ENCODE measurements at places on chromosomes 3 and 15. TPM values are rescaled to one million over a fixed set of nuclear protein-coding genes. Genes with fewer than 3 reads are reported as not detected.

Gene FOXB1
- not detected for total RNA-seq

Gene TOP2B
- 52.2 TPM for total RNA-seq

GRCh38 chr3:15634671-15635070 is 33.1 kb downstream of the BTD start:
- no peak for DNase-seq

DNA sequence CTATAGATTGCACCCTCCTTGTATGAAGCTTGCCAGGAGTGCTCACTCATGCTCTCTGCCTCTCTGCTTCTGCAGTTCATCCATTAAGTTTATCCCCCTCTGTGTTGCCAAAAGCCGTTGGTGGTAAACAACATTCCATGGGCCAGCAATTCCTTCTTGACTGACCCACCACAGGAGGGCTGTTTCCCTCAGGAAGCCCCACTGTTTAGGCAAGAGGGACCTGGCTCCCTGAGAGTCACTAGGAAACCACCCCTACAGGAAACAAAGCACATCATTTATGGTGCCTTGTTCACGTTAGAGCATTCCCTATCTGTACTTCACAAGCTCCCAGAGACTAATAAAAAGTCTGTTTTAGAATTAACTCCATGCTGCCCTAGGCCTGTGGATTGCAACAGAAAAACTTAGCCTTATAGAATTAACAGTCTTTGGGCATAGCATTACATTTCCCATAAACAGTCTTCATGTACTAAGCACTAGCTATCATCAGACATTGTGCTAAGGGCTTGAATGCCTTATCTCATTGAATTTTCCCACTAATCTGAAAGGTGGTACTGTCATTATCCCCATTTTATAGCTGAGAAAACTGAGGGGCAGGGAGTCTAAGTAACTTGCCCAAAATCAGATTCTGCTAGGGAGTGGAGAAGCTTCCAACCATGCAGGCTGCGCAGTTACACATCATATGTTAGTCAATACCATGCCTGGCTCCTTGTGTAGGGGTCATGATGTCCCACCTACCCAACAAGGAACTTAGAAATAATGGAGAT is 149.9 kb downstream of the SHQ1 start:
- DNase-seq, result no peak

- DNase-seq, result peak; percentile 50
Measured at GRCh38 chr15:89837134-89837829, 22.6 kb upstream of the ANPEP start.

DNA sequence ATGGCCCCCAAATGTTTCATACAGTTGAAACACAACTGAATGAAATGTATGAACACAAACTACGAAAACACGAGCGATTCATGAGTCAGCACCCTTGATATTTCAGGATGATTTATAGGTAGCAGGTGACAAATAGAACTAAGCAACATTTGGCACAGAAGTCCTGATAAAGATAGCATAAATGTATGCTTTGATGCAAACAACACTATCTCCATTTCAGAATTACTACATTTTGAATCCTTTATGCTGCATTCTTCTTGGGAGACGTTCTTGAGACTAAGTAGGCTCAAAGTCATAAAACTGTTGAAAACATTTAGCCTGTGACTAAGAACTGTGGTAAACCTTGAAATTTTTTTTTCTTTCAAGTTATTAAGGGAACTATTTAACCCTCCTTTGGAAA is 200.3 kb upstream of the ICE2 start:
- peak; percentile 10 for DNase-seq

- peak; percentile 71 for DNase-seq
Measured at GRCh38 chr3:72938471-72939265, 50.8 kb downstream of the GXYLT2 start.

- DNase-seq, result peak; percentile 29
Measured at GRCh38 chr3:46334741-46335478, 19.0 kb upstream of the CCR2 start.

DNA sequence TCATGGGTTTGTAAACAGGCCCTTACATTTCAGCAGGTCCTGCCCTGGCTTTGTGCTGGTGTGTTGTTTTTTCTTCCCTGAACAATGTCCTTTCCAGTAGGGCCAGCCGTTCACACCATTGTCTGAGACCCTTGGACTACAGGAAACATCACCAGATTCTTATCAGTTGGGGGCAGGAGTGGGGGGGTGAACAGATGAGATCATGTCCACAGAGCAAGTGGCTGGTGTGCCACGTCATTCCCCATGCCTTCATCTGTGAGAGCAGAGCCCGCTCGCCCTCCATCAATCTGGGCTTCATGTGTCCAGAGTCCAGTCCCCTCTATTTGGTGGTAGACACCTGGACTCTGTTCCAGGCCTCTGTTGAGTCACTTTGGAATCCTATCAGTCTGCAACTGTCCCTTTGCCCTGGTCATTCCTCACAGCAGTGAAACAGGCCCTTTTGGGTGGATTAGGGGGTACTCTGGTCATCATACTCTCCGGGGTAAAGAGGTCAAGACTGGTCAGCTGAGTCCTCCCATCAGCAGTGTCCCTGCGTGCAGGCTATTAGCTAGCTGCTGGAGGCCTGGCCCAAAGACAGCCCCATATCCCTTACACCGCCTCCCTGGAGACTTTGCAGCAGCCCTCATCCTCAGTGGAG is 15.0 kb downstream of the SEMA3G start:
- DNase-seq, result peak; percentile 43

- DNase-seq, result peak; percentile 74
Measured at GRCh38 chr15:36590838-36591237, 11.4 kb downstream of the CDIN1 start.

- DNase-seq, result no peak
Measured at GRCh38 chr3:27049792-27050191, 319.4 kb downstream of the NEK10 start.

Data from HT1080 (cell line).